ENCODE measurements at places on chromosomes 7 and 10. TPM values are rescaled to one million over a fixed set of nuclear protein-coding genes. Genes with fewer than 3 reads are reported as not detected.

DNA sequence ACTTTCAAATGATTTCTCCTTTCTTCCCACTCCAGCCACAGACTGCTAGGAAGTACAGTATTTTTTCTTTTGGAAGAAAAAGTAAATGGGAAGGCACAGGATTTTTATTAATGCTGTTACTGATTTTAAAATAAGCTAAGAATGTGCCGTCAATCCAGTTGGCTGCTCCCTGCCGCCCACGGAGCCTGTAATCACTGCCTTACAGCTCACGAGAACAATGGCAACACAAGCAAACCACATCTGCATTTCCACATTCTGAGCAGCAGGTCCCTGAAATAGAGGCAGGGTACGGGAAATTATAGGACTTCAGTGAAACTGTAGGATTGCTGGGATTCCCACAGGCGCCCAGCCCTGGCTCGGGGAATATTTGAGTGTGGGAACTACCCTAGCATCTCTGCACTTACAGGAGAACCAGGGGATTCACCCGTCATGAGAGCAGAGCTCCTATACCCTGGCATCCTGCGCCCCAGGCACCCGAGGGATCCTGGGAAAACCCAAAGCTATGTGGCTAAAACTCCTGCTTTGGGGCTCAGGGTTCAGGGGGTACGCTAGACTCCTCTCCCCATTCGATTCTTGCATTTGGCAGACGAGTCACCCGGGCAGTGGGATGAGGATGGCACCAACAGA, 72.9 kb upstream of the TNS3 start:
- DNase-seq: peak; percentile 43

DNA sequence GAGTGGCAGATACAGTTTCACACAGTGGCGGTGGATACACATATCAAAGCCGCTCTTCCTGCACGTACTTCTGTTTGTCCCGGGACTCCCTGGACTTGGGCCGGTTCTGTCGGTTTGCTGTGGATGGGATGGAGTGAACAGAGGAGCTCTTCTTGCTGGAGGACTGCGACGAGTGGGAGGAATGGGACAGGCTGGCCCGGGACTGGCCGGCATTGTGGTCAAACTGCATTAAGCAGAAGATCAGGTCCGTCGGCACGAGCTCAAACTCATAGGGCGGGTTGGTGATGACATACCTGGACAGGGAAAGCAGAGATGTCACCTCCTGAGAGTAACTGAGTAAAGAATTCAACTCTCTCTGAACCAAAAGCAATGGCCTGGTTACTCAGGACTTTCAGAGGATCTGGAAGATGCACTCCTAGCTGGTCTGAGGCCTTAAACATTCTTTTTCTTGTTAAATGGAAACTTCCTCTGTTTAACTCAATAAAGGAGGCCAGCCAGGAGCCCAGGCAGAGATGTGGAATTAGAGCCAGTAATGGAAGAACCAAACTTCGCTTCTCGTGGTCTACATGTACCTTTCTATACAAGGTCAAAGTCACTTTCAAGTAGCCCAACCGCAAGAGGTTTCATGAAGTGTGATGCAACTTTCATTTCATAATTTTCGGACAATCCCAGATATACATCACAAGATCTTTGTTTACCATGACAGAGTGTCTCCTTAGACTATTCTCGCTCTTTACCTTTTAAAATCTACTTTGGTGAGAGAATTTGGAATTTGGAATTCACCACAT, 750.2 kb downstream of the KCNMA1 start:
- DNase-seq: no peak

DNA sequence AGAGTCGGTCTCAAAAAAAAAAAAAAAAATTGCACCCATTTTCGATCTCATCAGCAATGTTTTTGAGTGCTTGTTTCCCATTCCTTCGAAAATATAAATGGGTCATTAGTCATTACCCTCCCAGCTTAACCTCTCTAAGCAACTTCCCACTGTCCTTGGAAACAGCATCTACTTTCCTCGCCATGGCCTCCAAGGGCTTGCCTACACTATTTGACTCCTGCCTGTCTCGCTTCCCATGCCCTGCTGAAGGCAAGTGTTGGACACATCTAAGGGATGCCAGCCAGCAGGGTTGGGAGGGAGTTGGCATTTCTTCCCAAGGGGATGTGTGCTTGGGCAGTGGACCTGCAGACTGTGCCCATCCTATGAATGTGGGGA, 12.7 kb upstream of the RHBDD2 start:
- DNase-seq: no peak

DNA sequence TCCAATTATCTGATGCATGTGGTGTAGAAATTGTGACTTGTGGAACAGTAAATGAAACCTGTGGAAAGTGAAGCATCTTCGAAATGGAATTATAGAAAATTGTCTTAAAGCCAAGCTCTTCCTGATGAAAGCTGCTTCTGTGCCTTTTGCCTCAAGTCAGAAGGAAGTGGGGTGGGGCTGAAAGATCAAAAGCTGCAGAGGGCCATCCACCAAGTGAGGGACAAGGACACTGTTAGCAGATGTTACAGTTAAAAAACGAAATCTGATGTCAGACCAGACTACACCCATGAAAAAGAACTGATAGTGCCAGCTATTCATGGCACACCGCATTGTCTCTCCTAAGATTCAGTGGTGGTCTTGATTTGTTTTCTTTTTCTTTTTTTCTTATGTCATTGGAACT, 23.8 kb upstream of the WASL start:
- no peak for DNase-seq

GRCh38 chr7:50704844-50705243, 77.9 kb downstream of the GRB10 start:
- DNase-seq: no peak

DNA sequence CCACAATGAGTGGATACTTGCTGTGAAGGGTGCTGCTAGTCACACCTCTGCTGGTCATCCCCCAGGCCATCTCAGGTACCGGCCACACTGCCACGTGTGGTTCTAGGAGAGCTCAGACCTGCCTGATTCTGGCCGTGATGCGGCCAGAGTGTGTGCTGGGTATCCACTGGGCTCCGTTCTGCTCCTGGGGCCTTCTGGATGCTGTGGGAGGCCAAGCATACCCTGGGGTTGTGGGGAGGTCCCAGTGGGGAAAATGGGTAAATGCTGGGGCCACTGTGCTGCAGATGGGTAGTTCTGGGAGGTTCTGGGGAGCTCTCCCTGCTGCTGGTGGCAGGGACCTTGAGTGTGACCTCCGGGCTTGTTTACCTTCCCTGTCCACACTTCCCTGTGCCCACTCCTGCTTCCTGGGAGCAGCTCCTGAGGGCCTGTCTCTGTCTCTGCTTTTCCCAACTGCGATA, 318.4 kb downstream of the GLRX3 start:
- DNase-seq: no peak

Gene C7orf57
- 0.17 TPM for polyA plus RNA-seq

DNA sequence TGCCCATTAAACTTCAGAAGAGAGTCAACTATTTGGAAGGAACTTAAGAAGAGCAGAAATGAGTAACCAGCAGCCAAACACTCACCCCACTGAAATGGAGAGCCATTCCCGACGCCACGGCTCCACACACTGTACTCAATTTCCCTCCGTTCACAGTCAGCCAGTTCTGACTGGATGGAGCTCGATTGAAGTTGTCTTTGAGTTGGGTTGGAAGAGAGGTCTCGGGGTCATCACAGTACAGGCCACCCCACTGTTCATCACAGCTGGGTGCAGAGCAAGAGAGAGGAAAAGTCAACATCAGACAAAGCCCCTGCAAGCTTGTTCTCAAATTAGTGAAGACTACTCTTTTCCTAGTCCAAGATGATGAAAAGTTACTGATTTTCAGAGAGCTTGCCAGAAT, 75.9 kb upstream of the SLC26A5 start:
- DNase-seq: no peak

Gene DEPP1
- 15.4 TPM for polyA plus RNA-seq

DNA sequence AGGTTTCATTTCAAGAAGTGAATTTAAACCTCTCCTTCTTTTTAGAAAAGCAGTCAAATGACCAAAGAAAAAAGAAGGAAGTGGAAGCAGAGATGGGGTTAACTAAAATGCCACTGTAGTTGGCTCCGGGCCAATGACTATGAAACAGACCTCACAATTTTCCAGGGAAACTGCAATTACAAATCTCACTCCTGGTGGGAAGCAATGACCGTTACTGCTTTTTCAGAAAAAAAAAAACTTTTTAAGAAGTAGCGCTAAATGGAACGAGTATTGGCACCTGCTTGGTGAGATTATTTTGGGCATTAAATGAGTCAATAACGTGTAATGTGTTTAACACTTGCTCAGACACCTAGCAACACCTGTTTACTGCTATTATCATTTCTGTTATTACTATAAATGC, 1.2 kb downstream of the SFRP4 start:
- peak; percentile 83 for DNase-seq

Gene TUBAL3
- polyA plus RNA-seq: 0.22 TPM

Gene OR2A12
- not detected for polyA plus RNA-seq

GRCh38 chr10:43964486-43964885, 315.8 kb upstream of the ZNF32 start:
- no peak for DNase-seq

Gene AOC1
- not detected for polyA plus RNA-seq

Gene ASB10
- 1.6 TPM for polyA plus RNA-seq

- peak; percentile 22 for DNase-seq
Measured at GRCh38 chr10:110353244-110354119, 48.8 kb upstream of the SMNDC1 start.

GRCh38 chr10:129741280-129741977, 222.6 kb downstream of the EBF3 start:
- DNase-seq: no peak

Gene PDE1C
- polyA plus RNA-seq: 6.9 TPM

DNA sequence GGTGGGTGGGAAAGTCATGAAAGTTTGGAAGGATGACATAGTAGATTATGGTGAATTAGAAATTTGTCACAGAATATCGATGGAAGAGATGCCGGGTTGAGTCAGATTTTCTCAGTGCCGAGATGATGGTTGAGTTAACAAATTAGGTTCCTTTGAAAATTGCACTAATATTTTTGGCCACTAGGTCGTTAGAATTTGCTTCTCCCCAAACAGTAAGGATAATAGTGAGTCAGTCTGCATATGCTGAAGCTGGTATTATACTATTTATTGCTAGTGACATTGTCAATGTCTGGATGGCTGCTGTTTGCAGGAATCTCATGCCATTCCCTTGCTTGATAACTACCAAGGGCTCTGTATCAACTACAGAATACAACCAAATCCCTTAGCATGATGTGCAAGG, 37.7 kb upstream of the MINDY3 start:
- no peak for DNase-seq

- no peak for DNase-seq
Measured at GRCh38 chr10:102509387-102509786, 5.6 kb downstream of the SUFU start.

DNA sequence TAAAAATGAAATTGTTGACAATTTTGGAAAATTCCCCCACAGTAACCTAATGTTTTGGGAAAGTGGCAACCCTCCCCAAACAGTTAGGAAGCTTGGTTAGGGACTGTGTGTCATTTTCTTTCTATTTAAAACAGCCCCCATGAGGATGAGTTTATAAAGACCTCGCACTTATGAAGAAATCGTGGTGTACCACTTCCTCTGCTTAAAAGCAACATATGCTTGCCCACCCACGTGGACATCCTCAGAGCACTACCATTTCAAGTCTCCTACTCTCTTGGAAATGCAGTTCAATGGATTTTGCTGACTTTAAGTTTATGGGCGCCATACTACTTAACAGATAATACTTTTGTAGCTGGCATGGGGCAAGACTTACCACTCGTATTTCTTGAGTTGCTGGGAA, 223.8 kb downstream of the DYNC1I1 start:
- no peak for DNase-seq

DNA sequence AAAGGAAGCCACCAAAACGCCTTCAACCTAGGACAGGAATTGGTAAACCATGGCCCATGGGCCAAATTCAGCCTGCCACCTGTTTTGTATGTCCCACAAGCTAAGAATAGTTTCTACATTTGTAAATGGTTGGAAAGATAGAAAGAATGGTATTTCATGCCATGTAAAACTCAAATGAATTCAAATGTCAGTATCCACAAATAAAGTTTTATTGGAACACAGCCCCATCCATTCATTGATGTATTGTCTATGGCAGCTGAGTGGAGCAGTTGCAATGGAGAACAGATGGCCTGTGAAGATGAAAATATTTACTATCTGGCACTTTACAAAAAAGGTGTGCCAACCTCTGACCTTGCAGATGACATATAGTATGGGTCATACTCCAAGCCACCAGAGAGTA, 236.9 kb downstream of the CREB5 start:
- DNase-seq: no peak

- no peak for DNase-seq
Measured at GRCh38 chr10:89263531-89263930, 12.0 kb upstream of the LIPA start.

DNA sequence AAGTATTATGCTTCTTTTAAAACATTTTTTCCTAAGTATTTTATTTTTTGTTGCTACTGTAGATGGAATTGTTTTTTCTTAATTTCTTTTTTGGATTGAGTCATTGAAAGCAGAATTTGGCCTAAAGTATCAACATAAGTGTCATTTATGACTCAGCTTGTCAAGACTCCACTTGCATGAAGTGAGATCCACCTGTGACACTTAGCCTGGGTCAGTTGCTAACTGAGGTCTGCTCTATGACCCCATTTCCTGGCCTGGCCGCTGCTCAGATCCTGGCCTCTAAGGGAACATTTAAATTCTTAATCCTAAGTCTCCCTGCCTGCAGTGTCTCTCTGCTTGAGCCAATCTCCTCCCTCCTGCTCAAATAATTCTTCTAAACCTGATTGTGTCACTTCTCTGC, 35.5 kb downstream of the TMEM270 start:
- DNase-seq: no peak

DNA sequence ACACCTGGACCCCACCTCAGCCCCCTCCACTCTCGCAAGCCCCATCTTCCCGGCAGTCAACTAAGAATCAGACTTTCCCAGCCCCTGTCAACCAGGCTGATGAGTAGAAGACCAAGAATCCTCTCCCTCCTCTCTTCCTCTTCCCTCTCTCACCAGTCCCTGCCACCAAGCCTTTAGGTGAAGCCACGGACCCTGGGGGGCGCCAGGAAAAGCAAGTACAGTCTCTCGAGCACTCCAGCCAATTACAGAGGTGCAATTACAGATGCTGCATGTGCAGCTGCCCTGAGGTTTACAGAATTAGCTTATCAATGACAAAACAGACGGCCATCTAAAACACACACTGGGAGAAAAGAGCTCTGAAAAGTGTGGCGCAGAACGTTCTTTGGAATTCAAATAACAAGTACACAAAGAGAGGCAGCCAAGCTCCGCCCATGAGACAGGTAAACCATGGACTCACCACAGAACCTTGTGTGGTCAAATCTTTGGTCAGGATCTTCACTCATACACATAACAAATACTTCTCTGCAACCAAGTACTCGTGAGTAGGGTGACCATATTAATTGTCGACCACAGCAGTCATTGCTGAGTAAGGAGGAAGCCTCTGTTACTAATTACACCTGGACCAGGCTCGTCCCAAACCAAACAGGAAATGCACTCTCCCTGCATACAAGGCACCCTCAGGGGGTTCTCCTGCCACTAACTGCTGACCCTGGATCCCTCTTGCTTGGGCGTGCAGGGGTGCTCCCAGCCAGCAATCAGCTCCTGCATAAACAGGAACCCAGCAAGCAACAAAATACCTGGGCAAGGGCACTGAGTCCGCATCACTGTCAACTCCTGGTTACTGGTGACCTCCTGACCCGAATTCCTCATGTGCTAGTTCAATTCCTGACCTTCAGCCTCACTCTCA, 189.2 kb downstream of the FAM107B start:
- no peak for DNase-seq
